ENCODE measurements at places on chromosomes 5 and 9. TPM values are rescaled to one million over a fixed set of nuclear protein-coding genes. Genes with fewer than 3 reads are reported as not detected.

The MCTP1 gene
- total RNA-seq, result not detected

The CPEB4 gene
- total RNA-seq, result 11.9 TPM

- no peak overlapping the region for H3K27ac ChIP-seq
- H3K36me3 ChIP-seq, result no peaks in the 10 kb centered on the region
- DNase-seq, result no peak
Measured at GRCh38 chr5:180173875-180174586, 35.0 kb downstream of the RASGEF1C start.

GRCh38 chr5:127011961-127012644, 18.3 kb downstream of the MARCHF3 start:
- H3K36me3 ChIP-seq, result no peaks in the 10 kb centered on the region
- DNase-seq, result no peak
- H3K27ac ChIP-seq, result no peak overlapping the region
- H3K4me3 ChIP-seq, result no peak overlapping the region

GRCh38 chr9:137971477-137972138, 94.0 kb downstream of the CACNA1B start:
- H3K27ac ChIP-seq, result no peak overlapping the region
- H3K4me1 ChIP-seq, result no peaks in the 10 kb centered on the region
- no peak overlapping the region for H3K4me3 ChIP-seq
- H3K36me3 ChIP-seq, result no peaks in the 10 kb centered on the region
